NCI-H774 (cell line): ENCODE measurements at places on chromosomes 1 and 21.

DNA sequence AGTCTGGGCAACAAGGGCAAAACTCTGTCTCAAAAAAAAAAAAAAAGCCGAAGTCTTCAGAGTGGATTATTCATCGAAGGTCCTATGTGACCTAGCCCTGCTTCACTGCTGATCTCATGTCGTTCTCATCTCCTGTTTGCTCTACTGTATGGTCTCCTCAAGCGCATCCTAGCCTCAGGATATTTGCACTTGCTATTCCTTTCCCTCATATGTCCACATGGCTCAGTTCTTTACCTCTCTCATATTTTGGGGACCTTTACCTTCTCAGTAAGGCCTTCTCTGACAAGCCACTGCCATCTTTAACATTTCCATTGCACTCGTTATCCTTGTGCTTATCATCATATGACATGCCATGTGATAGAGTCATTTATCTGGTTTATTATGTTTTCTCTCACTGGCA is 2.6 kb downstream of the TBCE start:
- no peak for DNase-seq

DNA sequence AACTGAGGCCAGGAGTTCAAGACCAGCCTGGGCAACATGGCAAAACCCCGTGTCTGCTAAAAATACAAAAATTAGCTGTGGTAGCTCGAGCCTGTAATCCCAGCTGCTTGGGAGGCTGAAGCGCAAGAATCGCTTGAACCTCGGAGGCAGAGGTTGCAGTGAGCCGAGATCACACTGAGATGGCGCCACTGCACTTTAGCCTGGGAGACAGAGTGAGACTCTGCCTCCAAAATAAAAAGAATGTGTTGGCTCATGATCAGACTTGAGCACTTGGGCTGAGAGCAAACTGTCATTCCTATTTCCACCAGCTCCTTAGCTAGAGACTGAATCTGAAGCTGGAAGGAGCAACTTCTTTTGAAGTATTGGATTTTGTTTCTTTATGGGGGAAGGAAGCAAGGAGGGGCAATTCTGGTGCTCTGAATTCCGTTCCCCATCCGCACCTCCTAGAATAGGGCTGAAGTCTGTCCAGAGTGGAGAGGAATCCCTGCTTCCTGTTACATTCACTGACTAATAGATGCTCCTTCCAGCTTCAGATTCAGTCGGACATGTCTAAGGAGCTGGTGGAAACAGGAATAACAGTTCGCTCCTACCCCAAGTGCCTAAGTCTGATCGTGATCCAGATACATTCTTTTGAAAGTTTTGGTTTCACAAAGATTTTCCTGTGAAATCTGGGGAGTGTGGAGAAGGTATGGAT is 3.8 kb downstream of the ZNF672 start:
- DNase-seq = no peak

- no peak for DNase-seq
Measured at GRCh38 chr1:33561576-33561975, 89.1 kb downstream of the ZSCAN20 start.

DNA sequence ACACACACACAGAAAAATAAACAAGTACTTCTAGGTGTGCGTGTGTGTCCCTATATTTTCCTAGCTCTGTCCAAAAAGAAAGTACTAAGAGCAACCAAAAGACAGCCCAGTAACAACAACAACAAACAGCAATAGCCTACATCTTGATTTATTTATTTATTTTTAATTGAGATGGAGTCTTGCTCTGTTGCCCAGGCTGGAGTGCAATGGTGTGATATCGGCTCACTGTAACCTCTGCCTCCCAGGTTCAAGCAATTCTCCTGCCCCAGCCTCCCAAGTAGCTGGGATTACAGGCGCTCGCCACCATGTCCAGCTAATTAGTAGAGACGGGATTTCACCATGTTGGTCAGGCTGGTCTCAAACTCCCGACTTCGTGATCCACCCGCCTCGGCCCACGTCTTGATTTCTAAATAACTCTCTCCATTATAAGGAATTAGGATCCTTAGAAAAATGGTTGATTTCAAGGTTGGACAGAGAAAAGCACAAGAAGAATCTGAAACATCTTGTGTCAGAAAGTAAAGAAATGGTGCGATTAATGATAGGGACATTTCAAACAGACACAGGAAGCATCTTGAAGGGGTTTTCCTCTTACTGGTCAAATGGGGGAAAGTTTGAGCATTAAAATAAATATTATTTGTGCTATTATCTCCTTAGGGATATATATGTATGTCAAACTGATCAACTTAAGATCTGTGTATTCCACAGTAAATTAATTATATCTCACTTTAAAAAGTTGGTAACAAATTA is 59.4 kb downstream of the ARID4B start:
- no peak for DNase-seq

DNA sequence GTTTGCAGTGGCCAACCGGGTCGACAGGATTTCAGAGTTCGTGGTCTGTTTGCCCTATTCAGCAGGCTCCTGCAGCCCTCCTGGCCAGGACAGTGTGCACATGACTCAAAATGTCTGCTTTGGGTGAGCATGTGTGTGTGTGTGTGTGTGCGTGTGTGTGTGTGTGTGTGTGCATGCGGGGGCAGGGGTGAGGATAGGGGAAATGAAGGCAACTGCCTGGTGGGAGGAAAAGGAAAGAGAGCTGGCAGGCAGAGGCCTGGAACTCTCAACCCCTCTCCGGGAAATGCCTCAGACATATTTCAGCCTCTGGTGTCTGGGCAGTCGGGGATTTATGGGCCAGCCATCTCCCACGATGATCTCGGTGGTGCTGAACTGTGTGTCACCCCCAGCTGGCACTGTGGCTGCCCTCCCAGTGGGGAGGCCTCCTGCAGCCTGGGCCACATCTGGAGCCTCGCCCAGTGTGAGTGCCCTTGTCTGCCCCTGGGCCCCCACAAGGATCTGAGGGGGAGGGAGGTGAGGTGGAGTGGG is 15.2 kb downstream of the CDCP2 start:
- DNase-seq = no peak
